Breast epithelium (tissue), 4 donors: ENCODE measurements at places on chromosomes 5 and 9.

DNA sequence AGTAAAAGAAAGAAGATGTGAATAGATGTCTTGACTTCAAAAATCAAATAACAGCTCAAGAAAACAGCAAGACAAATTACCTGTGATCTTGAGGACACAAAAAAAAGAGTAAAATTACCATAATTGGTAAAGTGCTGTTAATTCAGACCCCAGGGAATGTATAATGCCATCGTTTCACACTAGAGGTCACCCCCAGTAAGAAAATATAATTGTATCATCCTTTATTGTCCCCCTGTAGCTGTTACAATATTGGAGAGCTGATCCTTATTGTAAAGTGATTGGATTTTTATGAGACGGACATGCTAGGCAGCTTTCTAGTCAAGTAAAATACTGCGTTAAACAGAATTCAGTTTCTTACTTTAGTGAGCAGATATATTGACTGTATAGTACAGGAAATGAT is 377.0 kb downstream of the TLE1 start:
- DNase-seq: no peak

- DNase-seq: no peak
Measured at GRCh38 chr9:126375386-126375785, 48.8 kb downstream of the MVB12B start.

- DNase-seq: no peak
Measured at GRCh38 chr5:177508837-177509236, 789 bp downstream of the DOK3 start.

DNA sequence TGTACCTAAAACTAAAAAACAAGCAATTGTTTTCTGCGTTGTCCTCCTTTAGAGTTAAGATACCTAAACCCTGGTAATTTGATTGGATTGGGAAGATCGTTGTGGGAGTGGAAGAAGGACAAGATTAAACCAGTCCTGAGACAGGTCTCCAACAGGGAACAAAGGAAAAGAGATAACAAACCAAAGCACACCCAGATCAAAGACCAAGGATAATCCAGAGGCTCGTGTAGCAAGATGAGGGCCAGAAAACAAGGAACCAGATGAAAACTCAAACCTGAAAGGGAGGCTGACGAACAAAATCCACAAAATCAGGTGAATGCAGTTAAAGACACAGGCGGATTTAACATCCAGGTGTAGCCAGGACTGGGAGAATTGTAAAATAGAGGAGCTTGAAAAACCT is 618.1 kb downstream of the SLCO4C1 start:
- DNase-seq: no peak

DNA sequence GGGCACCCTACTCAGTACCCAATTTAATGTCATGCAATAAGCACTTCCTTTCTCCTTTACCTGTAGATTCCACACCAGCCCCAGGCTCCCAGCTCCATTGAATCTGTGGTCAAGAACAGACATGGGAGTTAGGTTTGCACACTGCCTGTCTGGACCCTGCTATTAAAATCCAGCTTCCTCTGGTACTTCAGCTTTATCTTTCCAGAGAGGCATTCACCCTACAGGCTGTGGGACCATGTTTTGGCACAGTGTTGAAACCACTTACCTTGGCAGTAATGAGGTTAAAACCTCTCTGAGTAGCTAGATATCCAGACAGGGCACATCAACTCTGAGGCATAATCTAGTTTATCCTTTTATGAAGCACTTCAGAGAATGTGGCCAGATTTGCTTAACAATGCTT is 191.5 kb upstream of the PCSK5 start:
- DNase-seq: no peak

GRCh38 chr5:16066810-16067209 is 112.8 kb downstream of the MARCHF11 start:
- DNase-seq: no peak

DNA sequence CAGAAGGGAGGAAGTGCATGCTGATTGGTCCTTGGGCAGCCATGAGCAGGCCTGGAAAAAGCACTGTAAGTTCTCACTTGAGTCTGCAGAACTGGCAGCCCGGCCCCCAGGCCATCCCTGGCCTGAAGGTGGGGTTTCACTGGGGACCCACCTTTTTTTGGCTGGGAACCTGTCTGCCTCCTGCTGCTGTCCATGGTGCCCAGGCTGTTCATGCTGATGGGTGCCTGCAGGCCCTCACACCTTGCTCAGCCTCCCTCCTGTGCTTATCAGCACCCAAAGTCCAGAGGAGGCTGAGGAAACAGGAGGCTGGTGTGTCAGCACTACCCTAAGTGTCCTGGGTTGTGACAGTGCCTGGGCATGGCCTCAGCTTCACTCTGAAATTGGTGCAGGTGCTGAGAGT is 134.4 kb upstream of the SPRY4 start:
- DNase-seq: no peak

- DNase-seq: no peak
Measured at GRCh38 chr5:167447466-167448375, 843.7 kb upstream of the WWC1 start.

DNA sequence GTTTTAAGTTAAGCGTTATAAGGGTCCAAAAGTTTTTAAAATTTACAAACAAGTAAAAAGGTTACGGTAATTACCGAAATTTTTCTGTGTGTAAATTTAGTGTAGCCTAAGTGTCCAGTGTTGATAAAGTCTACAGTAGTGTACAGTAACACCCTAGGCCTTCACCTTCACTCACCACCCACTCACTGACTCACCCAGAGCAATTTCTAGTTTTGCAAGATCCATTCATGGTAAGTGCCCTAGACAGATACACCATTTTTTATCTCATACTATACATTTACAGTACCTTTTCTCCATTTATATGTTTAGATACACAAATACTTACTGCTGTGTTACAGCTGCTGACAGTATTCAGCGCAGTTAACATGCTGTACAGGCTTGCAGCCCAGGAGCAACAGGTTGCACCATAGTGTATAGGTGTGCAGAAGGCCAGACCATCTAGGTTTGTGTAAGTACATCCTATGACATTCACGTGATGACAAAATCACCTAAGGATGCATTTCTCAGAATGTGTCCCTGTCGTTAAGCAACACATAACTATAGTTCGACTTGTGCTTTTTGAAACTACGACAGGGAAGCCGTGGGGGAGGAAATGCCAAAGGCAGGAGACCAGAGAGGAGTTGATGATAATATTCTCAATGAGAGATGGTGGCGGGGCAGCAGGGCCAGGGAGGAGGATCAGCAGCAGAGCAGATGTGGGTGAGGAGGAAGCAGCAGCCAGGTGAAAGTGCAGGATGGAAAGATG is 48.6 kb downstream of the PSMB7 start:
- no peak for DNase-seq

DNA sequence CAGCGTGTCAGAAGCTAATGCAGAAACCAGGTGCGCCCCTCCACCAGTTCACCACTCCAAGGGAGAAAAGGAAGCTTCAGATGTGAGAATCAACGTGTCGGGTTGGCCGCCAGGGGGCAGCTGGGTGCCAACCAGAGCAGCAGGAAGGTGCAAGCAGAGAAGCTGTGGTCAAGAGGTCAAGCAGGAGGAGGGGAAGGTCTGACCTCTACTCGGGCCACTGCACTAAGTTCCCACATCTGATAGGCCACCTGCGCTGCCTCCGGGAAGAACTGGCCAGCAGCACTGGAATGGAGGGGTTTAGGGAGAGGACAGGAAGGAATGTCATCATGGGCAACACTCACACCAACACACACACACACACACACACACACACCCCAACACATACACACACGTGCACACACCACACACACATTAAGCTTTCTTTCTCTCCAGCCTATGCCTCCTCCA is 31.4 kb downstream of the ANXA6 start:
- peak; percentile 47 for DNase-seq

DNA sequence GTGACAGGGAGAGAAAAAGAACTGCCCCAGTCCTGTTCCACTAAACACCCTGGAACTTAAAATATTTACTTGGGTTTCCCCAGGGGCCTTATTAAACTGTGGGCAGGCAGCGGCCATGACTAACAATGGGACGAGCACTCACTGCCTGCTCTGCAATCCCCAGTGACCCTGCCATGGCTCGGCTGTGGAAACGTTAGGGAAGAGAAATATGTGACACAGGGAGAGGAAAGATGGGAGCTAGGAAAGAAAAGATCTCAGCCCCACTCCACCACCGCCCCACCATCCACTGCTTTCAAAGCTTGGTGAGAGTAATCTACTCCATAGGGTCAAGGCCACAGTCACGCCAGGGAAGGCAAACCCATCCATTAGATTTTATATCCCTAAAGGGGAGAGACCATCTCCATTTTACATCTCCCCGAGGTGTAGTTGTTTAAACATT is 117.6 kb downstream of the EFNA5 start:
- DNase-seq: no peak

GRCh38 chr5:157286761-157287211 is 20.9 kb downstream of the CYFIP2 start:
- no peak for DNase-seq

GRCh38 chr5:26034813-26035212 is 1003.6 kb downstream of the CDH9 start:
- no peak for DNase-seq

DNA sequence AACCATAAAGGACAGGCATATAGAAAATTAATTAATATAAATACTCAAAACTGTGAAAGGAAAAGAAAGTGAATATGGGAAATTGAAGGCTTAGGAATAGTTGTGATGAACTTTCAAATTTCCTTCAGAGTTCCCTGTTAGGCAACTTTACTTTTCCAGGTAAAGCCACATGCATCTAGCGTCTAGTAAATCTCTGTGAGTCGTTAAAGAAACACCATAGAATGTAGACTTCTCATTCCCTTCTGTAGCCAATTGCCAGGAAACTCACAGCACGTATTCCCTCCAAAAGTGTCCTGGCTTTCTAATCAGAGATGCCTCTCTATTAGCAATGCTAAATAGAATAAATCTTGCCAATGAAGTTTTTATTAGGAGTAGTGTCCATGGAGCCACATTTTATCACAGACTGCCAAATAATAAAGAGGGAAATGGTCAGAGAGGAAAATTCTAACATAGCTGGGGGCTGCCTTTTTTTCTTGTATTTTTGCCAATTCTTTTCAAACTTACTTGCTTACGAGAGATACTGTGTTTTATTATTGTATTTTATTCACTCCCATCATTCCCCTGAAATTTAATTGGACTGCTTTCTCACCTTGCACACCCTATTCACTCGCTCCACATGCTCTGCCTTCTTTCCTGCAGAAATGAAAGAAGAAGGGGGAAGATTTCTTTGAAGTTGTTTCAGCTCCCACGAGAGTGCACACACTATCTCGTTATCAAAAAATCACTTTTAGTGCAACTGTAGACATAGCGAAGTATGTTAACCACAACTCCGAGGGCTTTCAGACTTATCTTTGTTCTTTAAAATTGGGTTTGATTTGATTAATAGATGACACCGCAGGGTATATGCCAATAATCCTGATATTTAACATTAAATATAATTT is 439.0 kb downstream of the CSNK1G3 start:
- DNase-seq: no peak

GRCh38 chr9:87672586-87672985 is 53.3 kb upstream of the CTSL start:
- DNase-seq: no peak

- no peak for DNase-seq
Measured at GRCh38 chr5:120345947-120346346, 118.2 kb upstream of the PRR16 start.

GRCh38 chr5:172107571-172107970 is 80.5 kb downstream of the STK10 start:
- no peak for DNase-seq
